ENCODE measurements at places on chromosomes 6 and 20.
A peak's percentile ranks its signal among the peaks of the same experiment; 100 is the strongest.

DNA sequence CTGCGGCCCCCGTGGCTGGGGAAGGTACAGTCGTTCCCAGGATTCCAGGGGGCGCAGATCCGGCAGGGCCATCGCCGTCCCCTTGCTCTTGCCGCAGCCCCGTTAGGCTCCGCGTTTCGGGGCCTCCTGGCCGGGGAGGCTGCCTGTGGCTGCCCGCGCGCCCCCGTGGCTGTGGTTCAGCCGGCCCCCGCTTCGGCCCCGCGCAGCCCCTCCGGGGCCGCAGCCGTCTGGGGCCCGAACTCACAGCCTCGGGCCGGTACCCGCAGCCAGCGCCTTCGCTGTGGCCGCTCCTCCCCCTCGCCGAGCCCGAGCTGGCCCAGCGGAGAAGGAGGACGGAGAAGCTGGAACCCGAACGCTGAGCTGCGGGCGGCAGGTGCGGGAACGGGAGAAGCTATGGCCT is 1826.9 kb upstream of the DEFB115 start:
- no peak for DNase-seq

- DNase-seq, result no peak
Observed at GRCh38 chr20:36499723-36500501, 41.4 kb upstream of the MYL9 start.

- DNase-seq, result peak; percentile 26
Observed at GRCh38 chr6:132797951-132798868, at the start of gene SLC18B1. SLC18B1 (minus strand) TSS chr6:132798637; CDS start chr6:132798456, 181 bp downstream.

DNA sequence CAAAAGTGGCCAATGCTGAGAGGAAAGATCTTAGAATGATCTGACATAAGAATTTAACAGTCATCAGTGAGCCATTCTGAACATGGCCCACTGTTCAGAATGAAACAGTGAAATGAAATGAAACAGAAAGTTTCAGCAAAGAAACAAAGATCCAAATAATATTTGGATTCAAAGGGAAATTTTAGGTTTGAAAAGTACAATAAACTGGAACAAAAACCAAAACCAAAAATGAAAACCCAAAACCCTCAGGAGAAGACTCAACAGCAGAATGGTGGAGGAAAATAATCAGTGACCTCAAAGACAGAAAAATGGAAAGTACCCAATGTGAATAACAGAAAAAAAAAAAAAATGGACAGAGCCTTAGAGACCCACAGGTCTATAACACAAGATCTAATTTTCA is 66.1 kb upstream of the EMILIN3 start:
- DNase-seq, result no peak

DNA sequence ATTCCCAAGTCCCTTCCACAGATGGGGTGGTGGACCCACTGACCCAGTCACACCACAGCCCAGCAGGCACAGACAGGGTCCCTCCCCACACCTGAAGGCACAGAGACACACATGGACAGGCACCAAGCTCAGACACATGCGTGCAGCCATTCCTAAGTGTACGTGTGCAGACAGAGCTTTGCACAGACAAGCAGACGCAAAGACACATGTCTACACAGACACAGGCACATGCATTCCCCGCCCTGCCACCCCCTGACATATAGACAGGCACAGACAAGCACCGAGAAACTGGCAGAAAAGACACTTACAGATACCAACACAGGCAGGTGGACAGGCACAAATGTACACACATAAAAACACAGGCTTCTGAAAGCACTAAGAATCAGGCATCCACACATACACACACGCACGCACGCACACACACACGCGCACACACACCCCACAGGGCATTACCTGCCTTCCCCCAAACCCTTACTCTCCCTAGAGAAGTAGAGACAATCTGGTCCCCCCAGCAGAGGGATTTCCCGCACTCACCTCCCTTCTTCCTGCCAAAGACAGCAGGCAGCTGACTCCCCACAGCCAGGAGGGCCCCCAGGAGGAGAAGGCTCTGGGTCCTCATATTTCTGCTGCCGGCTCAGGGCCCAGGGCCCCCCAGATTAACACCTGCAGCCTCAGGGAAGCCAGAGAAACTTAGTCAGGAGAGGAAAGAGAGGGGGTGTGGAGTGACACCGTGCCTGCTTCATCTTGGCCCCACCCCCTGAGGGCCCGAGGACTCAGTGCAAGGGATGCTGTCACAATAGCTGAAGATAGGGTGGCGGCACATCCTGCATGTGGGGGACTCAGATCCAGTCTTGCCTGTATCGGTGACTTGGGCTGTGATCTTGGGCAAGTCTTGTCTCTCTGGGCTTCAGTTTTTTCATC is at the start of gene WFDC5:
Gene WFDC5, minus strand, starts transcription at position 710 of the 921 bp plus-strand sequence. Its CDS starts 91 bp downstream, at position 619.
- no peak for DNase-seq

- DNase-seq, result peak; percentile 51
Observed at GRCh38 chr20:20864351-20865096, 152.1 kb upstream of the RALGAPA2 start.

DNA sequence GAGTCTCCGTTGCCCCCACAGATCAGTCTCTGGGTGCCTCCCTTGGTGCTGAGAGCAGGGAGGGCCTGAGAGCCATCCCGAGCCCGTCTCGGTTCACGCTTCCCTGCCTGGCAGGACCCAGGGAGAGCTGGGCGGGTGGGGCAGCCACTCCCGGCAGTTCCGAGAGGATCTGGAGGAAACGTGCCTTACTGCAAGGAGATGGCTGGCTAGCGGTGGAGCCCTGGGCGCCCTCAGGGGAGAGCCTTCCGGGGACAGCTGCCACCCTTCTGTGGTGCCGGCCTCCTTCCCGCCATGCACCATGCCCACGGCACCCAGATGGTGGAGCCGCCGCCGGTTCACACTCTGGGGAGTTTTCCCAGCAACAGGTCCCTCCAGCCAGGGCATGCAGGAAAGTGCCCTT is 45.8 kb upstream of the SLCO4A1 start:
- no peak for DNase-seq

GRCh38 chr6:90272895-90273294 is 23.7 kb downstream of the BACH2 start:
- DNase-seq, result no peak

DNA sequence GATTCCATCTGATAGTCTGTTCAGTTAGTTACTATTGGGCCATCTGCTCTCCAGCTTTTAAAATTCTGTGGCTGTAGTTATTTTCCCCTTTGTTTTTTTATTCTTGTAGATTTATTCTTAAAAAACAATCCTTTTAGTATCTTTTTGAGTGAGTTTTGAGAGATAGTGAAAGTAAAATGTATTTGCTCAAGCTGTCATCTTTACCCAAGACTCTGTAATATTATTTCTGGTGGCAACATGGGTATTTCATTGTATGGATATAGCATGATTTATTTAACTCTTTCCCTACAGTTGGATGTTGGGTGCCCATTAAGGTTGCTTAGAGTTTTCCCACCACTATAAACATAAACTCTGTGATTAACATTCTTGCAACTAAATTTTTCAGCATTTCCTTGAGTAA is 24.6 kb downstream of the STK4 start:
- DNase-seq, result no peak

DNA sequence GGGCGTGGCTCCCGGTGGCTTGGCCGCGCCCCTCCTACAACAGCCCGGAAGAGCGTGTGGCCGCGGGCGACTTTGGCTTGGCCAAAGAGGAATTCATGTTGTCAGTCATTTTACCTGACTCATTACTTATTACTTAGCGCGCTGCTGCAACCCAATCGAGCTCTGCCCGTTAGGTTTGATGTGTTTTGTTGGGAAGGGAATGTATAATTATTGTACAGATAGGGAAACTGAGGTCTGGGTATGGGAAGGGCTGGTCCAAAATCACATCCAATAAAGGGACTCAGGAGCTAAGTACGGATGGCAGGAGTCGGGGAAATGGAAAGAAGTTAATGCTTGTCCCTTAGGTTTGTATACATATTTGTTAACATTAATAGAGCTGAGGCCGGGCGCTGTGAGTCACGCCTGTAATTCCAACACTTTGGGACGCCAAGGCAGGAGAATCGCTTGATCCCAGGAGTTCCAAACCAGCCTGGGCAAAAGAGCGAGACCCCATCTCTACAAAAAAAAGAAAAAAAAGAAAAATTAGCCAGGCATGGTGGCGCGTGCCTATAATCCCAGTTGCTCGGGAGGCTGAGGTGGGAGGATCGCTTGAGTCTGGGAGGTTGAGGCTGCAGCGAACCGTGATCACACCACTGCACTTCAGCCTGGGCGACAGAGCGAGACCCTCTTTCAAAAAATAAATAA is 639 bp upstream of the ZNF335 start:
- DNase-seq, result no peak

- DNase-seq, result peak; percentile 4
Observed at GRCh38 chr6:155850408-155850841, 394.8 kb upstream of the NOX3 start.

GRCh38 chr6:112100561-112100960 is 13.2 kb downstream of the FAM229B start:
- no peak for DNase-seq

- DNase-seq, result no peak
Observed at GRCh38 chr6:6997263-6998193, 110.2 kb upstream of the RREB1 start.

GRCh38 chr6:88493717-88494116 is 327.6 kb upstream of the CNR1 start:
- no peak for DNase-seq

DNA sequence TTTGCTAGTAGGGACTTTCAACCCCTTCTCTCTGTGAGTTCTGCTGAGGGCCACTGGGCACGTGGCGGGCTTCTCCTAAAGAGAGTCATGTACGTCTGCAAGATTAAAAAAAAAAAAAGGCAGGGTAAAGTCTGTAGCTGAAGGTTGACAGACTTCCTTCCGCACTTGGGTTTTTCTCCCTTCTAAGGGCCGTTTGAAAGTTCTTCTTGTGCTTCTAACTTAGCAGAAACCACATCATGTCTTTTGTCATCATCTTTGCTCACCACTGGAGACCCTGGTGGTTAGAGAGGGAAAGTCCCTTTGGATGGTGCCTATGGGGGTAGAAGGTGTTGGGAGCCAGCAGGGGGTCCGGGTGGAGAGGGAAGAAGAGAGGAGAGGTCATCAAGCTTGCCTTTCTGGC is 31.4 kb downstream of the PRDM1 start:
- peak; percentile 82 for DNase-seq

GRCh38 chr6:30793521-30794194 is 49.3 kb upstream of the IER3 start:
- DNase-seq, result peak; percentile 55

GRCh38 chr20:4082406-4083097 is 67.2 kb upstream of the RNF24 start:
- peak; percentile 98 for DNase-seq

- DNase-seq, result no peak
Observed at GRCh38 chr6:85403331-85404015, 46.4 kb upstream of the NT5E start.

- DNase-seq, result no peak
Observed at GRCh38 chr20:11153819-11154218, 480.0 kb upstream of the JAG1 start.

- DNase-seq, result no peak
Observed at GRCh38 chr20:24742436-24742835, 206.6 kb upstream of the CST7 start.

- peak; percentile 24 for DNase-seq
Observed at GRCh38 chr6:11393713-11394627, 143.6 kb upstream of the TMEM170B start.

- no peak for DNase-seq
Observed at GRCh38 chr6:108200631-108201030, 34.8 kb downstream of the NR2E1 start.

- DNase-seq, result peak; percentile 47
Observed at GRCh38 chr6:14276667-14277404, 159.3 kb downstream of the CD83 start.

- DNase-seq, result no peak
Observed at GRCh38 chr6:33072508-33073100, 845 bp downstream of the HLA-DPA1 start.

DNA sequence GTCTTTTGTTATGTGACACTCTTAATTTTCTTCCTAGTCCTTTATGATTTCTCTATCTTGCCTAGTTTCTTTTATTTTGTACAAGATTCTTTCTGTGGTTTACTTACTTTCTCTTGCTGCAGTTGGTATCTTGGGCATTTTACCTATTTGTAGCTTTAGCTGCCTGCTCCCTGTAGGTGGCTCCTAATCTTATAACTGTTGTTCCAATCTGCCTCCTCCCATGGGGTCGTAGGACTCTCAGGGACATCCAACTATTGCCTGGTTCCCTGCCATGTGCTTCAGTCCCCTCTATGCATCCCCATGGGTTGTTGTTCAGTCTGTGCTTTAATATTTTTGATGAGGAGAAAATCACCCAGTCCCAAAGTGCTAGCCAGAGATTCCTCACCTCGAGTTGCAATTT is 31.4 kb downstream of the RIN2 start:
- peak; percentile 8 for DNase-seq

- DNase-seq, result no peak
Observed at GRCh38 chr6:82954937-82955577, 110.6 kb downstream of the UBE3D start.

DNA sequence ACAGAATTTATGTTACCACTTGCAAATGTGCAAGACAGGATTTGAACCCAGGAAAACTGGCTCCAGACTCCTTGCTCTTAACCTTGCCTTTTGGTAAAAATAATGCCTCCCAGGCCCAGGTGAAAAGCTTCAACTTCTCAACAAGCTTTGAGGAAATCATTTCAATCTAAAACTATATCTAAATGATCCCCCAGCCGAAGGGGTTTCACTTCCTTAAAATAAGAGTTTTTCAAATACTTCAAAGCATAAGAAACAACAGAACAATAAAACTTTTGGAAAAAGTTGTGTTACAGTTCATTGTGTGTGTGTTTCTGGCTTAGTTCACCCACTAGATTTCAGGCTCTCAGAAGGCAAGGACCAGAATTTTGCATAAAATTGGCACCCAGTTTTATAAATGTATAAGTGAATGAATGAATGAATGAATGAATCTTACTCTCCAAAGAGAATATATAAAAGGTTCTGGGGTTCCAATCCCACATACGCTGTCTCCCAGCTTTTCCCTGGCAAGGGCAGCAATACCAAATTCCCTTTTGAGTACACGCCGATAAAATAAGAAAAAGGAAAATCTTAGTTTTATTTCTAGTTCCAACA is 5.4 kb downstream of the OR2H2 start:
- DNase-seq, result no peak

- peak; percentile 51 for DNase-seq
Observed at GRCh38 chr6:13355043-13355945, 27.0 kb upstream of the TBC1D7 start.

DNA sequence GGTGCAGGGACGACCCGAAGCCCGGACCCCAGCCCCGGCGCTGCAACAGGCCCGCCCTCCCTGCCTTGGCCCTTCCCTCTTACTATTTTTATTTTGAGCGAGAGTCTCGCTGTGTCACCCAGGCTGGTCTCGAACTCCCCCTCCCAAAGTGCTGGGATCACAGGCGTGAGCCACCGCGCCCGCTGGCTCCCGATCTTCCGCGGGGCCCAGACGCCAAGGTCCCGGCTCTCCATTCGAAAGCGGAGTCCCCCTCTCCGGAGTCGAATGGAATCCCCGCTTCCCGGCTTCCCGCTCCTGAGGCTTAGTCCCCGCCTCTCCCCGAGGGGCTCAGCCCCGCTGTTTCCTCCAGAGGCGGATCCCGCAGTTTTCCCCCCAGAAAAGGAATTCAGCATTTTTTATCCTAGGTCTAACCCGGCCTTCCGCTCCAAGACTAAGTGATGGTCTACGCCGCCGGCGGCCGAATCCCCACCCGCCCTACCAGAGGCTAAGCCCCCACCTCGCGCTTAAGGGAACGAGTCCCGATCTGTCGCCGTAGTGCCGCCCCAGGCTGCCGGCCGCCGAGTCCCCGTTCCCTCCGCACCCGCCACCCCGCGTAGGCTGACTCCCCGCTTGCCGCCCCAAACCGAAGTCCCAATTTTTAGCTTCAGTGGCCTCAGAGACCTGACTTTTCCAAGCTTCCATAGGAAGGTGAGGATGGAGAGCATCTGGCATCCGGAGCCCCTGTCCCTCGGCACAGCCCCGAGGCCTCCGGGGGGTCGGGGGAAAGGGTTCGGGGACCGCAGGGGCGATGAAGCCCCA is 11.5 kb upstream of the TMC2 start:
- peak; percentile 61 for DNase-seq

Data from NB4 (cell line).